ENCODE measurements at places on chromosomes 3 and 15. TPM values are rescaled to one million over a fixed set of nuclear protein-coding genes. Genes with fewer than 3 reads are reported as not detected.
A peak's percentile ranks its signal among the peaks of the same experiment; 100 is the strongest.

Gene HRH1
- total RNA-seq = 23.5 TPM

Gene VWA5B2
- 0.19 TPM for total RNA-seq

Gene GABRR3
- not detected for total RNA-seq

Gene TTLL13
- not detected for total RNA-seq

Gene CELSR3
- 2.2 TPM for total RNA-seq

Gene MFAP1
- total RNA-seq = 18.8 TPM

Gene THAP10
- total RNA-seq = 3.0 TPM

Gene CCDC39
- total RNA-seq = not detected

Gene MFGE8
- 107 TPM for total RNA-seq

Gene SERINC4
- total RNA-seq = not detected

Gene PRICKLE2
- total RNA-seq = 3.1 TPM

Gene FOXB1
- not detected for total RNA-seq

Gene MAP2K5
- 7.2 TPM for total RNA-seq

Gene LNP1
- 1.2 TPM for total RNA-seq

Gene RBP2
- not detected for total RNA-seq

DNA sequence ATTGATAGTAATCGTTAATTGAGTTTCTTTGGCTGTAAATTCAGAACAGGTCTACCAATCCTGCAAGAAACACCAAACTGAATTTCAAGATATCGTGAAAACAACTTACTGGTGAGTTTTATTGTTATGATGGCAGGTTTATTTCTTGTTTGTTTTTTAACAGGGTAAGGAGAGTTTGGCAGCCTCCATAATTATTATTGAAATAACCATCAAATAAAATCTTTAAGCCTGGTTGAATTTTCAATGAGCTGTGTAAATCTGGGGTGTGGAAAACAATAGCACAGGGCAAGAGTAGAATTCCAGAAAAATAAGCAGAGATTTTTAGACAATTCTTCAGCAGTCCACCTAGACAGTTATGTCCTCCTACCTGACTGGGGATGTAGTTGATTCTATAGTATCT is 196.5 kb downstream of the MECOM start:
- no peak for DNase-seq

- DNase-seq = no peak
Observed at GRCh38 chr3:173983343-173983742, 585.8 kb downstream of the NLGN1 start.

GRCh38 chr15:57919754-57920153 is 145.8 kb downstream of the ALDH1A2 start:
- DNase-seq = no peak

DNA sequence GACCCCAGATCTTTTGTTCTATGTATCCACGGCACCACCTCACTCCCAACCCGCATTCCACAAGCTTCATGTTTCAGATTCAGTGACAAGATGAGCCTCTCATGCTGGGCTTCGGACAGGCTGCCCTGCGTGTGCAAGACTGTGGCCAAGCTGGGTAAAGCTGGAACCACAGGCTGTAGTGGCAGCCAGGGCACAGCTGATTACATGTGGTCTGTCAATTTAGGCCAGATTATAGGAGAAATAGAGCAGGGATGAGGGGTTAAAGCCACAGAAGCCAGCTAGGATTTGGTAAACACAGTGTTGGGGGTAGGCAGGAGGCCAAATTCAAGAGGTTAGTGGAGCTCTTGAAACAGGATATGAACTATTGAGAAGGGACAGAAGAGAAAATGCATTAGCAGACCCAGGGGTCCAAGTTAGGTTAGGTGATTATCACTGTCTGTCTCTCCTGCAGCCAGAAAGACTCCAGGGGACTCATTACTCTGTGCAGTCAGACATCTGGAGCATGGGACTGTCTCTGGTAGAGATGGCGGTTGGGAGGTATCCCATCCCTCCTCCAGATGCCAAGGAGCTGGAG is 12.9 kb downstream of the SNAPC5 start:
- DNase-seq = no peak

DNA sequence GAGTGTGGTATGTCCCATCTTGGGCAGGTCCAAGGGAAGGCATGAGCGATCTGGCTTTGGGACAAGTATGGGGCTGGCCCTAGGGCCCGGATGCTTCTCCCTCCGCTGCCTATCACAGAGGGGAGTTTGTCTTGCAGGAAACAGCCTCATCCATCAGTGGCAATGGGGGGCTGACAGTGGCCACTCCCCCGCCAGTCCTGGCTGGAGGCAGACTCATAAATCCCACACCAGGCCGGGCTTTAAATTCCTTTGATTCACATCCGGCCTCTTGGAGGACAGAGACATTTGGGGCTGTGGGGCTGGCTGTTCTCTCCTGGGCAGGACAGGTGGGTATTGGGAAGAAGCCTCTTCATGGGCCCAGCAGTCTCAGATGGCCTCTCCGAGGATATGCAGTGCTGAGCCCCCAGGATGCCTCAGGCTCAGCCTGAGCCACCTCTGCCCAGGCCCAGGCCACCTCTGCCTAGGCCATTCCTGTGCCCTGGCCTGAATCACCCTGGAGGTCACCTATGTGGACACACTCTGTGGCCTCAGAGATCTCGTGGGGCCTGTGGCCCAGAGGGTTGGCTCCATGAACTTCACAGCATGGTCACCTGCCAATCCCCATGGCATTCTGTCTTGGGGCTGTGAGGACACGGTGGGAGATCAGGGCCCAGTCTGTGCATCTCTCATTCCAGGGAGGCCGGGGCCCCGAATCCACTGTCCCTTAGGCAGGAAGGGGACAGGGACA is 84.2 kb upstream of the GOLGA6L4 start:
- DNase-seq = no peak

DNA sequence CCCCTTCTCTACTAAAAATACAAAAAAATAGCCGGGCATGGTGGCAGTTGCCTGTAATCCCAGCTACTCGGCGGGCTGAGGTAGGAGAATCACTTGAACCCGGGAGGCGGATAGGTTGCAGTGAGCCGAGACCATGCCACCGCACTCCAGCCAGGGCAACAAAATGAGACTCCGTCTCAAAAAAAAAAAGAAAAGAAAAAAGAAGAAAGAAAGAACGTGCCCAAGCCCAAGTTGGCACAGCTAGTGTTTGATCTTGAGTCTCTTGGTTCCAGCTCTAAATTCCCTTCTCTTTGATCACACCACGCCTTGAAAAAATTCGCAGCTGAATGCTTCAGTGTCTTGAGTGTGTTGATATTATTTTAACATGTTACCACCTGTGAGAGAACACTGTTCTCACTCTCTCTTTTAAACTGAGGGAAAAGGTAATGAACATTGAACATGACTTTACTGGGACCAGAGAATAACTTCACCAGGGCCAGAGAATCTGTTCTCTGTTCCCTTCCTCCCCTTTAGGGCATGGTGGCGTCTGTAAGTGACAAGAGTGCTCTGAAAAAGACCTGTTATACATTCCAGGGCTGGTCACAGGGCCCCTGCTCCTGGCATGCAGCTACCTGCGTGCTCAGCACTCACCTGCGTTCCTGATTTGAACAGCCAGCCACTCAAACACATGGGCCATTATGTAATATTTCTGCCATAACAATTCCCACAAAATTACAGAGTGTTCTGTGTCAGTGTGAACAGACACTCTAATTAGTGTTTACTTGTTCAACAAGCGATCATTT is 19.0 kb downstream of the SLCO3A1 start:
- DNase-seq = no peak

- DNase-seq = no peak
Observed at GRCh38 chr3:65851827-65852226, 186.9 kb downstream of the MAGI1 start.

DNA sequence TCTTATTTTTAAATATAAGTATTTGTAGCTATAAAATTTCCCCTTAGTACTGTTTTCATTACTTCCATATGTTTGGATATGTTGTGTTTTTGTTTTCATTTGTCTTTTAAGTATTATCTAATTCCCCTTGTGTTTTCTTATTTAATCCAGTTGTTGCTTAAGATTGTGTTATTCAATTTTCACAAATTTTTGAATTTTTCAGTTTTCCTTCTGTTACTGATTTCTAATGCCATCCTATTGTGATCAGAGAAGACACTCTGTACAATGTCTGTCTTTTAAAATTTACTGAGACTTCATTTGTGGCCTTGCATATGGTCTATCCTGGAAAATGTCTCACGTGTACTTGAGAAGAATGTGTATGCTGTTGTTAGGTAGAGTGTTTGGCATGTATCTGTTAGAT is 795.6 kb upstream of the CFAP20DC start:
- no peak for DNase-seq

- no peak for DNase-seq
Observed at GRCh38 chr15:99435113-99435695, 130.6 kb upstream of the MEF2A start.

GRCh38 chr3:10669490-10670048 is 146.5 kb upstream of the SLC6A11 start:
- no peak for DNase-seq

DNA sequence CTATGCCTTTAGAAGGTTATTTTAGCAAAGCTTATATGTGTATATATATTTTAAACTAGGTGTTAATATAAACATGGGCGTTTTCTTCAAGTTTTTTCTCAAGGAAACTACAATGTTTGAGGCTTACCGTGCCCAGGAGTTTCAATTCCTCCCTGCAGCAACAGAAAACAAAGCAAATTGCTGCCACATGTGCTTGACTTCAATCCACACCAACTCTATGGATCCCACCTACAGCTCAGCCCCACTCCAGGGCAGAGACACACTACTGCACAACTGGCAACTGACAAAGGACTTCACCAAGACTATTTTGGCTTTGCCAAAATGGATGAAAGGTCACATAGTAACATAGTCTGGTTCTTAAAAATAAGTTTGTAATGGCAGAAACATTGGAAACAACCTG is 346.6 kb downstream of the ERC2 start:
- DNase-seq = no peak

DNA sequence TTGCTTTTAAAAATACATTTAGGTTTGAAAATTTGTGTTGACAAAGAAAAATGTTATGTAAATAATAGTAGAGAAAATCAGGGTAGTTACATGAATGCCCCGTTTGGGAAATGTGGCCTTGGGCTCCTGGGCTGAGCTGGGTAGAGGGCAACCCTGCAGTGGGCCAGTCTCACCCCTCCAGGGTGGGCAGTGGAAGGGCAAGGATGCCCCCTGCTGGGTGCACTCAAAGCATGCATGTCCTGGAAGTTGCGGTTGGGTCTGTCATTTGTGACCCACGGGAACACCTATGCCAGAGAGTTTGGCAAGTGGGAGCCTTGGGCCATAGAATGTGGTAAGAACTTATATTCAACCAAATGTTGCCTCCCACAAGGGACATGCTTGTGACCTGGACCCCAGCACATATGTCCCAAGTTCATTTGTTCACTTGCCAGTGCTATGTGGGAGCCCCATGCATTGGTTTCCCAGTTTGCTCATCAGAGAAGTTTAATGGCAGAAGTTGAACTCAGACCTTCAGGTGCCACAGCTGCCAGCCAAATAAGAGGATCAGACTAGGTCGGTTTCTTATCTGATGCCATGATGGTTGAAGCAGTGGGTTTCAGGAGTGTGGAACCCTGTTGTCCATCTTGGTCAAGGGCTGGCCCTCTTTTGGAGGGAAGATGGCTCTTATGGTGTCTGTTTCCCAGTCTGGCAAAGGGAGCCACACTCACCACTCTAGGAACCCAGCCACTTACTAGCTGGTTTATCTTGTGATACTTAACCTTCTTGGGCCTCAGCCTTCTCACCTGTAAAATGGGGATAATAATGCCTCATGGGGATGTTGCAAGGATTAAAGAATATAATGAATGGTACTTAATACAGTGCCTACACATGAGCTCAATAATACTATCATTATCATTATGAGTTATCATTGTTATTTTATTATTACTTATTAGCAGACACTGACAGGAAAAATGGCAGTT is 2.5 kb upstream of the PLCB2 start:
- DNase-seq = no peak

DNA sequence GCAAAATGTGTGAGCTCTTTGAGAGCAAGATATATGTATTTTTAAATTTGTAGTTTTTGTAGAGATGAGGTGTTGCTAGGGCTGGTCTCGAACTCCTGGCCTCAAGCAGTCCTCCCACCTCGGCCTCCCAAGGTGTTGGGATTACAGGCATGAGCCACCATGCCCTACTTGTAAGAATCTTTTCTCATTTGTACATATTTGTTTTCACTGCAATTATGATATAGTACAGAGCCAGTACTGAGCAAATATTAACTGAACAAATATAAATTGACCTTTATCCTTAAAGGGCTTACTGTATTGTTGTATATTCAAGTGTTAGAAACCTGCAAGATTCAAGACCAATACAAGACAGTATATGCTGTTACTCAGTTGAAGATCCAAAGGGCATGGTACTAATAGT is 53.4 kb downstream of the GTF2E1 start:
- DNase-seq = no peak

GRCh38 chr3:140403079-140403478 is 274.8 kb upstream of the TRIM42 start:
- DNase-seq = no peak

GRCh38 chr3:88031642-88032077 is 27.1 kb downstream of the CGGBP1 start:
- no peak for DNase-seq

DNA sequence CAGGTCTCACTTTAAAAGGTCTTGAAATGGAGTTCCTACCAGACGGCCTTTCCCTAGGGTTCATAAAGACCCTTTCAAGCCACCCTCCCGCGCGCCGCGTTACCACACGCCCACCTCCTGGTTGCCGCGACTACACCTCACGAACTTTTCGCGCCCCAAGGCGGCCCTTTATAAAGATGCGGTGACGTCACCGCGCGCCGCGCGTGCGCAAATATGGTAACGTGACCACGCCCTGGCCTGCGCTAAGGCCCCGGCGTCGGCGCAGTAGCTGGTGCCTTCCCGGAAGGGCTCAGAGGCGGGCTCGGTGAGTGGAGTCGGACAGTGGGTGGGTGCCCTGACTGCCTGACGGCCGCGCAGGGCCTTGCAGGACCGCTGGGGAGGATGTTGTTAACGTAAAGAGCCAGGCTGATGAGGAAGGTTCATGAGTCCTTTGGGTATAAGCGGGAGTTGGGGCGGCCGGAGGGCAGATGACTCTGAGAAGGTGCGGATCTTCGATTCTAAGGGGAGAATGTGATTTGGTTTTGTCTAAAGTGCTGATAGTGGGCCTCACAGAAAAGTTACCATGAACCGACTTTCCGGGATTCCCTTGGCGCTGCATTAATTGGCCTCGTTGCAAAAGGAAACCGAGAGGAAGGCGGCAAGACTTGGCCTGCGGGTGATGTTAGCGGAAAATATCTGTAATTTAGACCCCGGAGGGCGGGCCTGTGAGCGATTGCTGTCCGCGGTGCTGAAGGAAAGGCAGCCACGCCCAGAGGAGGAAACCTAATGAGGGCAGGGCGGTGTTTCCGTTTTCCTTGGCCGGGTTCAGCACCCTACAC is 54.4 kb downstream of the FEZF2 start:
- DNase-seq = peak; percentile 10

GRCh38 chr3:56303487-56303886 is 164.8 kb downstream of the ERC2 start:
- no peak for DNase-seq

DNA sequence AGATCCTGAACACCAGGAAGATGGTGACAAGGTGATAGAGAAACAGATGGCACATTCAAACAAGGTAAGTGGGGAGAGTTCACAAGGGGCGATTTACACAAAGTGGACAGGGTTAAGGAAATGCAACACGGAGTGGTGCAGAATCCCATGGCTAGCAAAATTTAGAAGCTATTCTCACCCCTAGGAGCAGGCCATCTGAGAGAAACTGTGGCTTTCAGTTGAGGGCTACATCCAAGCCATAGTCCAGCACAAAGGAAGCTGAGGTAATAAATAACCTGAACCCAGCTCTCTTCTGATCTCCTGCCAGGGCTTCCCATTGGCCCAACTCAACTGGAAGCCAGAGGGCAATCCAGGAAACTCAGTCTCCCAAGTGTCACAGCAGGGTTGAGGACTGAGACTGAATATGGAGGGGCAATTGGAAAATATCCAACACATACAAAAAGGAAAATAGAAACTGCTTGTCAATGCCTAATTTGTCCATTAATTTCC is 1.2 kb upstream of the ZNF445 start:
- no peak for DNase-seq
